Activated T-helper 1 cell treated with Interleukin-2 at 50 U/mL for 16 hours (primary cell): ENCODE measurements at places on chromosomes 1 and 21.

- no peak for DNase-seq
Observed at GRCh38 chr1:23867542-23867894, 572 bp downstream of the FUCA1 start.

DNA sequence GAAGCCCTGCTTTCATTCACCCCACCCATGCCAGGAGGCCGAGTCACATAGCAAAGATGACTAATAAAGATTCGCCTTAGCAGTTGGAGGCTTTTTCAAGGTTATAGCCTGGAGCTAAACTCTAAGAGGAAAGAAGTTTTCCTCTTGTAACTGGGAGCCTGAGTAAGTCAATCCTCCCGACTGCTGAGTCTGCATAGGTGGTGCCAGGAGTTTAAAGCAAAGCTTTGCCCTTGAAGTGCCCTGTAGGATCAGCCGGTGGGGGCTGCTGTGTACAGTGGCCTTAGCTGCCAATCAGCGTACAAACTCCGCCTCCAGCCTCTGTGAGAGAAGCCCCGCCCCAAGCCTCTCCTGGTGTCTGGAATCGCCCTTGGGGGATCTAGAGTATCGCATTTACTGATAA lies 147.5 kb upstream of the SPATA6 start:
- no peak for DNase-seq

DNA sequence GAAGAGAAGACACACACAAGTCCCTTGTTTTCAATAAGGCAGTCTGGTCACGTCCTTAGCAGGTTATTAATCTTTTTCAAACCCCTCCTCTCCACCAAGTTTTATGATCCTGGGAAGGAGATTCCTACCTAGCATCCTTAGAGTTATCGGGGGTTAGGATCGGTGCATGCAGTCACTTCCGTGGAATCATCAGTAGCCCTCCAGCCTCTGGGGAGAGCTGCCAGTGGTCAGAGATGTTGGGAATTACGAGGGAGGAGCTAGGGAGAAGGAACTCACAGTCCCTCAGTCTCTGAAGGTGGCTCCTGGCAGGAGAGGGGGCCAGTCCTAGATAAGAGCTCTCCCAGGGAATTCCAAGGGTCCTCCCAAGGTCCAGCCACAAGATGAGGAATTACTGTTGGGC lies 57.7 kb upstream of the ATP5PO start:
- no peak for DNase-seq

GRCh38 chr1:233815865-233816264 lies 88.6 kb upstream of the SLC35F3 start:
- no peak for DNase-seq

DNA sequence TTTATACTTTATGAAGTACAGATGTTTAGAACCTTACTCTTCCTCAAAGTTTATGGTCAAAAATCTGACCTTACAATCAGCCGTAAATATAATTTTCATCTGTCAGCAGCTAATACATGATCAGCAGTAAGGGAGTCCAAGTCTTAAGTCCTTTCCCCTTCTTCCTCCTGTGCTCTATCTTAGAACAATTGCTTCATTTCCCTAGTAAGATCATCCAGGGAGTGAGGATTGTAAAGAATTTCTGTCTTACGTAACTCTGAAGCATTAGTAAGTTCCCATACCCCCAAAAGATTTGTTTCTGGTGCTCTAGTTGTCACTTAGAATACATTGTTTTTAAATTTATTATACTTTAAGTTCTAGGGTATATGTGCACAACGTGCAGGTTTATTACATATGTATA lies 2.1 kb downstream of the SETDB1 start:
- no peak for DNase-seq

GRCh38 chr1:8425150-8425780 lies 107.4 kb downstream of the SLC45A1 start:
- DNase-seq = no peak

GRCh38 chr1:95780836-95781235 lies 546.8 kb downstream of the RWDD3 start:
- no peak for DNase-seq

GRCh38 chr1:150469291-150469690 lies 17.9 kb upstream of the TARS2 start:
- DNase-seq = no peak

DNA sequence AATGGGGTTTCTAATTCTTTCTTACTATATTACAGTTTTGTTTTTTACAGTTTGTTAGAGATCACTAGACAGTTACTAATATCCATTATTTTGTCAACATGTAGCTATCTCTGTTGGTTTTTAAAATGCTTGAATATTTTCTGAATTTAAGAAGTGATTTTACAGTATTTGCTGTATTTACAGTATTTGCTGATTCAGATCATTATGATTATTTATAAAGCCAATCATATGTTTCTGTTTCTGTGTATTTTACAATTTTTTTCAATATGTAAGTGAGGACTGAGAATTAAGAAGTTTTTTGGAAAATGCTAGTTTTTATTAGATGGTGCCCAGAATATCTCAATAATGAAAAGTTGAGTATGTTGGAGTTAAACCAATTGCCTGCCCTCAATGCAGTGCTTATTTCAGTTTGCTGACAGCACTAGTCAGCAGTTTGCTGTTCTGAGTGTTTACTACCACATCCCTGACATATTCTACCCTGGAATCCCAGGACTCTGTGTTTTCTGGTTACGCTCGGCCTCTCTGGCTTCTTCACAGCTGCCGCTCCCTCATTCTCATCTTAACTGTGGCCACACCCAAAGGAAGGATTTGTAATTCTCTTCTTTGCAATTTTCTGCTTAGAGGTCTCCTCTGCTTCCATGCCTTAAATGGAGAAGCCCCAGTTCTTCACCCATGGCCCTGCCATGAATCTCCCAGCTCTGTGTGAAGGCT lies 68.0 kb upstream of the BACH1 start:
- no peak for DNase-seq

GRCh38 chr1:58497499-58497898 lies 49.0 kb downstream of the OMA1 start:
- no peak for DNase-seq

DNA sequence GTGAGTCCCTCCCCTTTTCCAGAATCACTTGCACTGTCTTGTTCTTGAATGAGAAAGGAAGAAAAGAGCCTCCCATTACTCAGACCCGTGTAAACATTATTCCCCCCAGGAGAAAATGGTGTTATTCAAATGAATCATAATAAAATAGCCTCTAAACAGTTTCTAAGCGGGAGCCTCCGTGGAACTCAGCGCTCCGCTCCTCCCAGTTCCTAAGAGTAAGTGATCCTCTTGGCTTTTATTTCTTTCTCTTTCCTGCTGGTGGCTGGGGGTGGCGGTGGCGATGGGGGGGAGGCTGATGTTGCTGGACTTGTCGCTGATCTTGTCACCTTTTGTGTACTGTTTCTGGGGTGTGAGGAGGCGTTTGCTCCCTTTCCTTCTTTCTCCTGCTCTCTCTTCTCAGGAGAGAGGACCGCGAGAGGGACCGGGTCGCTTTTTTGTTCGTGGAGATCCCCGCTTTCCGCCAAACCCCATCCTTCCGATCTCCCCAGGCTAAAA lies 781 bp downstream of the PROX1 start:
- no peak for DNase-seq

DNA sequence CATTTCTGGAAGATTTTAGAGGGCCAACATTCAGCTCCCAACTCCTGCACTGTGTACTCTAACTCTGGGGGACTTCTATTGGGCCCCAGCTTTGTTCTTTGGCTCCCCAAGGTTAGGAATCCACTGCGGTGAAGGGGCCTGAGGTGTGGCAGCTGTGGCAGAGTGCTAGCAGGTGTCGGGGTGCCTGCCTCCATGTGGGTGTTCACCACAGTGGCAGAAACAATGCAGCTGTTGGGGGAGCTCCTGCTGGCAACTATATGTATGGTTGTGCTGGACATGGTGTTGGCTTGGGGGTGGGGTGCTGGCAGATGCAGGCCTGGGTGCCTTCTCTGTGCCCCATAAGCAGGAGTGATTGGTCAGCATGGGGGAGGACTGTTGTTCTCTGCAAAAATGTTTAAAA lies 95.5 kb downstream of the ST6GALNAC3 start:
- DNase-seq = no peak

GRCh38 chr21:31184459-31184858 lies 146.2 kb upstream of the KRTAP19-8 start:
- peak; percentile 45 for DNase-seq

DNA sequence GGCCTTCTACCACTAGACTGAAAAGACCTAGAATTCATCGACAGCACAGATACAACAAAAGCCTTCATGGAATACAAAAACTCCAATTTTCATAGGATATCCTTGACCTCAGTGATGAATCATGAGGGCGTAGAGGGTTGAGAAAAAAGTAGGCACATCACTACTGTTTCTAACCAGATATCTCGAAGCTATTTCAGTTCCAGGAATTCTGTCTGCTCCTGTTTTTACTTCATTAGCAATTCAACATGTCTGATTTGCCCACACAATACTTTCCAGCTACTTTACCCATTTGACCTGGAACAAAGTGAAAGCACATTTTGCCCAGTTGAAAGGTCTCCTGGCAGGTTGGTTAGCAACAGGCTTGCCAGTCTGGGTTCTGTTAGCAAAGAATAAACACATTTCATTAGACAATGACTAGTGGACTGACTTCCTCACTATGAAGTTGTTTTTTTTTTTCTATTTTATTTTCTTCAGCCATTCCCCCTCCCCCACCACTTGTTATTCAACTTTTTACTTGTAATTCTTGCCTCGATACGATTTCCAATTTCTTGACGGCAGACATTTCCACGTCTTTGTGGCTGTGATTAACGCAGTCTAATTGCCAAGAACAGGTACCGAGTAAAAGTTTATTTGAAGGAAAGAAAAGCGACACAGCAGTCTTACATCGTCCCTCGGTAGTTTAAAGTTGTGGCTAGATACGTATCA lies 4.0 kb upstream of the ZBTB18 start:
- DNase-seq = no peak

DNA sequence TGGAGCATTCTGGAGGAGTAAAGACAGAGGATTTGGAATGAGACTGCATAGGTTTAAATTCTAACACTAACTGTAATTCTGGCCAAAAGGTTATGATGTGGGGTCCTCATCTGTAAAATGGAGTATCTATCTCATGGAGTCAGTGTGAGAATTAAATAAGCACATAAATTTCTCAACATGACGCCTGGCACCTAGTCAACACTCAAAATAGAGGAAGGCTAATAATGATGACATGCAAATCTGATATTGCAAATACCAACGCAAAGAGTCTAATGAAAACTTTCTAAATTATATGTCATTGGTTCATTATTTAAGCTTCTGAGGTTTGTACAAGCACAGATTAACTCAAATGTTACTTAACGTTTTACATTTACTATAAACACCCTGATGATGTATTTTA lies 29.6 kb downstream of the APP start:
- DNase-seq = no peak

DNA sequence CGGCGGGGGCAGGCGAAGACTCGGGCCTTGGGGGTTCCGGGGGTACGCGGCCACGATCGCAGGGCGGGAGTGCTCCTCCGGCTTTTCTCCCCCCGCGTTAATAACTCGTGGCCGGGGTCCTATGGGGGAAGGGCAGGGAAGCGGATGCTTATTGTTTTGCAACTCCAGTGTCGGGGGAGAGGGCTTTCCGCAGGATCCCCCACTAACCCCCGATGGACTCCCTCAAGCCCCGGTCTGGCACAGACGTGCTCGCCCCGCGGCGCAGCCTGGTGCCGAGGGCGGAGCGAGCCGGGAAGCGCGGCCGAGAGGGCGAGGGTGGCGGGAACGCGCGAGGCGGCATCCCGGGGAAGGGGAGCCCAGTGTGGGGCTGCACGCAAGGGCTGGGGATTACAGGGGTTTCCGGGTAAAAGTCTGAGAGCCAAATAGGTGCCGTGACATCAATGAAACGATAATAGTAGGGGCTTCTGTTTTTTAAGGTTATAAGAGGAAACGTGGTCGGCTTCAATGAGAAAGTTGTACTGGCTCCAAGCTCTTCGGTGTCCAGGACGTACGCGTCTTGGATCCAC lies 772 bp downstream of the UCK2 start:
- DNase-seq = peak; percentile 9

DNA sequence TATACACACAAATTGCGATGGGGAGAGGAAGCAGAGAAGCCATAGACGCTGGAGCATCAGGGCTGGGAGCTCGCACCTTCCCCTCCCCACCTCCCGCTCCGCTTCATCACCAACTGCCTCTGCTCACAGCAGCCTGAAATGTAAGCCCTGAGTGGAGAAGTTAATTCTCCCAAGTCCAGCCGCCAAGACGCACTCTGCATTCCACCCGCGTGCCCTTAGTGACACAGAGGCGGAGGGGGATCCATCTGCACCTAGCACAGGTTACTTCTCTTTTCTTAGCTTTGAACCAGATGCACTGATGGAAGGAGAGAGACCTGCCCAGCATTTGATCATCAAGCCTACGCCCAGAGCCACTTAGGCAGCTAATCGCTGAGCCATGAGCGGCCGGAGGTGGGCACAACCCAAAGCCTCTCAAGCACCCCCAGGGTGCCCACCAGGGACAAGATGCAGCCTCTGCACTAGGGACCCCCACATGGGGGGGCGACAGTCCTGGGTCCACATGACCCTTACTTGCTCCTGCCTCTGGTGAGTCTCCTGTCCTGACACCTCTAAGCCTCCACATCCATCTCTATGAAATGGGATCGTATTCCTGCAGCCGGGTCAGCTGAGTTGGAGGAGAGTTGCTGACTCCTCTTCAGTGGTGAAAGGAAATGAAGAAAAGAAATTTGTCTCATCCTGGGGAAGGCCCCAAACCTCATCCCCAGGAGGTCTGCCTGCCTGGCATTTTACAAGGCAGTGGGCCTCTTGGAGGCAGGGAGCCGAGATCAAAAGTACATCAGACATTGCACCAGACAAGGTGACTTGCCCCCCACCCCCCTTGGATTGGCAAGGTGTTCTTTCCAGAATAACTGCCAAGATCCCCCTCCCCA lies 316.2 kb downstream of the MATN1 start:
- DNase-seq = no peak

- DNase-seq = no peak
Observed at GRCh38 chr21:44704636-44705001, 6.8 kb downstream of the TSPEAR start.

DNA sequence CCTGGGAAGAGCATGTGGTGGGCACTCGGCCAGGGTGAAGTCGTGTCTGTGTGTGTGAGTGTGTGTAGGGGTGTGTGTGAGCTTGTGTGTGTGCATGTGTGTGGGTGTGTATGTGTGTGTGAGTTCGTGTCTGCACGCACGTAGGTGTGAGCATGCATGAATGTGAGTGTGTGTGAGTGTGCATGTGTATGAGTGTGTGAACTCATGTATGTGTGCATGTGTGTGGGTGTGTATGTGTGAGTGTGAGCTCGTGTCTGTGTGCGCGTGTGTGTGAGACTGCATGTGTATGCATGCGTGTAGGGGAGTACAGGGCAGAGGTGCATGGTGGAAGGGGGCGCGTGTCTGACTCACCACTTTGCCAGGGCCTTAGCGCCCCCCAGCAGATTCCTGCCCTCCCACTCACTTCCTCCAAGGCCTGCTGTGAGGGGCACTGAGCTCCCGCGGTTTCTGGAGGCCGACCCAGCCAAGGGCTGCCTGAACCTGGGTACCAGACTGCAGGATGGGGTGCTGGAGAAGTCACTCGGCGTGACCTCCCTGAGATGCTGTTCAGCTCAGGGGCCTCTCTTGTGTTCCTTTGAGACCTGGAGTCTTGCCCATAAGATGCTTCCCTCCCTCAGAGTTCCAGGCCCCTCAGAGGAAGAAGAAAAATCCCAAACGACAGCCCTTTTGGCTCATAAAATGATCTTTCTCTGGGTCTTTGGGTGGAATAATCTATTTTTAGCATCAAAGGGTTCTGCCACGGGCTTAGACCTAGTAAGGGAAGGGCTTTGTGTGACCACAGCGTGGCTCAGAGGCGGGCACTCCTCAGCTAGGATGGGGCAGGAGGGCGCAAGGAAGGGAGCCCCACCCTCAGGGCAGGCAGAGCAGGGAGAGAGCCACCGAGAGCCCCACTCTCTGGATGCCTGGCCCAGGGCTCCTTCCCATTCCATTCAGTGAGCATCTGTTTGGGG lies 41.1 kb upstream of the RUNX3 start:
- DNase-seq = no peak
